T-helper 22 cell (primary cell): ENCODE measurements at places on chromosomes 1 and 21.
A peak's percentile ranks its signal among the peaks of the same experiment; 100 is the strongest.

DNA sequence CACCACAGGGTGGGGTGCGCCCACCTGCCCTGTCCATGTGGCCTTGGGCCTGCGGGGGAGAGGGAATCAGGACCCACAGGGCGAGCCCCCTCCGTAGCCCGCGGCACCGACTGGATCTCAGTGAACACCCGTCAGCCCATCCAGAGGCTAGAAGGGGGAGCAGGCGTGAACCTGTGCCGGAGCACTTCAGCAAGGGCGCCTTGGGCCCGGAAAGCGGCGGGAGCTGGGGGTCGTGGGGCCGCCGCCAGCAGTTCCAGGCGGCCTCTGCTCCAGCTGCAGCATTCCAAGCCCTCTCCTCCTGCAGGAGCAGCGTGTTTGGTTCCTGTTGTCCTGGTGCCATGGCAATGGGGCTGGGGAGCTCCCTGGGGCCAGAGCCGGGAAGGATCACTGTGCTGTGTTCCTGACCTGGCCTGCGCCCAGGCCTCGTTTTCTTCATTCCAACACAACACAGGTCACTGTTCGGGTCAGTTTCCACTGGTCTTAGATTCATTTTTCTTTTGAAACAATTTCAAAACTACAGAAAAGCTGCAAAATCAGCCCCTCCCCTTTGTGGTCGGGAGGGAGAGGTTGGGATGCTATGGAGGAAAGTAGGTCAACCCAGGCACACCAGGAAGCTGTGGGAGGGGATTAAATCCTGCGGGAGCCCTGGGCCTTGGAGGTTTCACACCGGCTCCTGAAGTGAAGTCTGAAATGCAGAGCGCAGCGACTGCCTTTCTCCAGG, 18.8 kb downstream of the SLX9 start:
- DNase-seq = no peak

DNA sequence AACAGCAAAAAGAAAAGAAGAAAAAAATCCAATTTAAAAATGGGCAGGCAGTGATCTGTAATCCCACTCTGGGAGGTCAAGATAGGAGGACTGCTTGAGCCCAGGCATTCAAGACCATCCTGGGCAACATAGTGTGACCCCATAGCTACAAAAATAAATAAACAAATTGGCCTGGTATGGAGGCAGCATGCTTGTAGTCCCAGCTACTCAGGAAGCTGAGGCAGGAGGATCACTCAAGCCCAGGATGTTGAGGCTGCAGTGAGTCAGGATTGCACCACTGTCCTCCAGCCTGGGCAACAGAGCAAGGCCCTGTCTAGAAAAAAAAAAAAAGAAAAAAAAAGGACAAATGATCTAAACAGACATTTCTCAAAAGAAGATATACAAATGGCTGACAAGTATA, 99.6 kb downstream of the EIF4G3 start:
- no peak for DNase-seq

DNA sequence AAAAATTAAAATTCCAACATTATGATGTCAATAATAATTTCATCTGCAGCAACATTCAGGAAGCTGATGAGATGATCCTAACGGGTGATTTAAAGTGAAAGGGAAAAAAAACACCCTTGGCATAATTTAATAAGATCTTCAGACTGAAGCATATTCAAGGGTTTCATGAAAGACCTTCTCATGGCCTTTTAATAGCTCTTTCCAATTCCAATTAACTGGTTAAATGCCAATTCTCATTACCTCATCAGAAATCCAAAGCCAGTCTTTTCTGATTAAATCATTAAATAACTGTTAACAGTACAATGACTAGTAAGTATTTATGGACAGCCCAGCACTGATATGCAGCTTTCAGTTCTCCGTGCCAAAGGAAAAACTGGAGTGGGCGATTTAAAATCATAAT, 407.5 kb downstream of the SMYD3 start:
- DNase-seq = no peak

- DNase-seq = no peak
These were observed 17.1 kb upstream of the NTNG1 start for GRCh38 chr1:107123741-107124140.

GRCh38 chr1:106571109-106571508, 485.4 kb upstream of the PRMT6 start:
- DNase-seq = no peak

- no peak for DNase-seq
These were observed 17.4 kb upstream of the CASZ1 start for GRCh38 chr1:10813799-10814198.

DNA sequence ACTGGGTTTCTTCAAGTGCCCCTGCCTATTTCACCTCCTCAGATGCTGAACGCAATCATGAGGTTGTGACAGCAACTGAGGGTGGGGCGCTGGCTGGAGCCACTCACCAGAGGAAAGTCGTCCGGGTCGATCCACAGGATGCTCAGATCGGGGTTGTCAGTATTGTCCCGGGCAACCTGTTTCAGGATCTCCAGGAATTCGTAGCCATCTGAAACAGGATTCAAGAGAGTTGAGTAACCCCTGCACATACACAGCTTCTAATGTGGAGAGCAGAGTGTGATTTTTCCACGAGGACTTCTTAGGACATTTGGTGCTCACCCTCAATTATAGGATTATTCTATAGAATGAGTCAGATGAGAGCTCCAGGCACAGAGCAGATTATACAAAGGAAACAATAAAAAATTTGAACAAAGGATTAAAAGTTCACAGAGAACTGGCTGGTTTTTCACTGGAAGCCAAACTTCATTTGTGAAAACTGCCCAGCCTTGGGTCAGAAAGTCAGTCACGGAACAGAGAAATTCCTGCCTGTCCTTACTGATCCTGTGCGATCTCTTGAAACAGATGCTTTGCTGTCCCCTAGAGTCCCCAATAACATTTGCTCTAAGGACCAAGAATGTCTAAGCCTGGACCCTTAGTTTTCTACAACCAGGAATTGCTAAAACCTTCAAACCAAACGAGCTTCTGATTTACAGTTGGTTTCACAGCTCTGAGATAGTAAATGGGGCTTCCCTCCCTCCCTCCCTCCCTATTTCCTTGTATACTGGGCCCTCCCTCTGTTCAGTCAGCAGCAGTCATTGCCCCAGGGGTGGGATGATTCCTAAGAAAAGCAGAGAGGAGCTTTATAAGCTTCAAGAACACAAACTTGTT, 63.2 kb downstream of the CASQ2 start:
- no peak for DNase-seq

- peak; percentile 14 for DNase-seq
These were observed 5.7 kb downstream of the TPM3 start for GRCh38 chr1:154186177-154186576.
